Effector CD4-positive, alpha-beta T cell (primary cell): ENCODE measurements at places on chromosomes 16 and 17.

- DNase-seq: no peak
Measured at GRCh38 chr17:78111727-78112517, 16.6 kb downstream of the TMC6 start.

GRCh38 chr17:78400581-78401240 lies 22.3 kb downstream of the PGS1 start:
- DNase-seq: no peak

- DNase-seq: no peak
Measured at GRCh38 chr16:47026947-47027346, 53.5 kb upstream of the DNAJA2 start.

GRCh38 chr17:2002767-2003329 lies 22.3 kb downstream of the RTN4RL1 start:
- no peak for DNase-seq

DNA sequence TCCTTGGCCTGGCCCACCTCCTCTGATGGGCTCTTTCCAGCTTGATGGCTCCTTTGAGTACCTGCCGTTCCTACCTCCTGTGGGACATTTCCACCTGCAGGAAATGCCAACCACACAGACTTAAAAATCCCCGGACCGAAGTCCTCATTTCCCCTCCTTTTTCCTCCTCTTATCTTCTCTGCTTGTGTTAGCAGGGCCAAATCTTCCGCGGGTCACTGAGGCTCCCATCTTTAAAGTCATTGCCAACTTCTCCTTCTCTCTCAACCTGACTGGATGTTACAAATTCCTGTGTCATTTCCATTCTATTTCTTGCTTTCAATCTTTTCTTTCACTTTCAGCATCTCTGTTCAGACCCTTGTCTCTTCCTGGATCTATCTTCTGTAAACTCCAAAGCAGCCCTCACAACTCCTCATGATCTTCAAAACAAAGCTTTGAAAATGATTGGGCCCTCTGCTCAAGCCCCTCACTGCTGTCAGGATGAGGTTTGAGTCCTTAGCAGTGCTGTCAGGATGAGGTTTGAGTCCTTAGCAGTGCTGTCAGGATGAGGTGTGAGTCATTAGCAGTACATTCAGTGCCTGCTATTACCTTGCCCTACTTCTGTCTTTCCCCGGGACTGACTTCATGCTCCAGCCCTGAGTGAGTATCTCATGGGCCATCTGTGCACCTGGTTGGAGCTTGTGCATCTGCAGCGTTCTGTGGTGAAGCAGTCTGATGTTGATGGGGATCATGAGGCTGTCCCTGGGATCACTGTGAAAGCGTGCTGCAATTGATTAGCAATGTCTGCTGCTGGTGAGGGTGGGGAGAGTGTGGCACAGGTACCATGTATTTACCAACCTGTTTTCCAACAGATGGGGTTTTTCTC lies 100.1 kb downstream of the IRF8 start:
- no peak for DNase-seq

DNA sequence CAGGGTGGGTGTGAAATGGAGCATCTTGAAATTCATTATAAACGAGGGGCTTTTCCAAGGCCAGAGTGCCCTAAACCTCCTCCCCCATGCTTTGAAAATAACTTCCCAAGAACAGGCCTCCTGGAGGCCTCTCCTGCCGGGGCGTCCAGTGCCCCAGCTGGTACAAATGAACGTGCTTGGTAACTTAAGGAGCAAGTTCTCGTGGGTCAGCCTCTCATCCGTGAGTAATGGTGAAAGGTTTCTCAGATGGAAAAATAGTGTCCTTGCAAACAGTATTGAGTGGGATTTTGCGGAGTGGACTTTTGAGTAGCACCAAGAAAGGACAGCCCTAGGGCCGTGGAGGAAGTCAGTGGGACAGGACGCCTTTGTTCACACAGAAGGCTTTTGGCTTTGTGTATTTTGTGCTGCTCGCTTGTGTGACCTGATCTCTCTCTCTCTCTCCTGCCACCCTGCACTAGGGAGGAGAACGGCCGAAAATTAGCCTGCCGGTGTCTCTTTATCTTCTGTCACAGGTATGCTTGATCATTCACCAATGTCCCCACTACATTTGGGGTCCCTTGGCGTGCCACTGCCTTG lies 34.6 kb downstream of the CLEC16A start:
- DNase-seq: no peak

- DNase-seq: peak; percentile 46
Measured at GRCh38 chr17:67390646-67391361, 13.7 kb downstream of the PITPNC1 start.

- no peak for DNase-seq
Measured at GRCh38 chr17:74769856-74770497, 6.2 kb downstream of the NAT9 start.

GRCh38 chr16:78246559-78246958 lies 147.1 kb downstream of the WWOX start:
- DNase-seq: no peak

GRCh38 chr17:21419299-21420239 lies 43.4 kb downstream of the KCNJ12 start:
- DNase-seq: peak; percentile 34

DNA sequence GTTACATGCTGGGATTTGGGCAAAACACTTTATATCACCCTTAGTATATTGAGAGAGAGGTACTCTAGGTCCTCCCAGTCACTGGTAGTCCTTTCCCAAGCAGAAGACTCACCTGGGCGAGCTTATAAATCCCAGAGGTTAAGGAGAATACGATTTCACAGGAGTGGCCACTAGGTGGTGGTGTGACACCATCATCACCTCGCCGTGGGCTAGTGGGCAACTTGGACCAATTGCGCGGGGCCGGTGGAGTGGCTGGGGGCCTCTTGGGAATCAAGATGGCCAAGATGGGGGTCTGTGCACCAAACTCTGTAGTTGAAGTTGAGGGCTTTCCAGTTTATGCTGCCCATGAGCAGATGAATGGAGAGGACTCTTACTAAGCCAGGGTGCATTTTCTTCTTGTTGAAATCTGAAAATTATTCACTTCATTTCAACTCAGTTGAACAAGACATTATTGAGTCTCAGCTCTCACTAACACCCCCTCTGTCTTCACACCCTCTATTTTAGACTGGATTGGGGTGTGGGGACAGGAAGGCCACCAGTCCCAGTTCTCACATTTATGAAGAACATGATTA lies 38.2 kb upstream of the PIRT start:
- no peak for DNase-seq

GRCh38 chr17:35341411-35341992 lies 31.9 kb downstream of the SLFN11 start:
- no peak for DNase-seq

DNA sequence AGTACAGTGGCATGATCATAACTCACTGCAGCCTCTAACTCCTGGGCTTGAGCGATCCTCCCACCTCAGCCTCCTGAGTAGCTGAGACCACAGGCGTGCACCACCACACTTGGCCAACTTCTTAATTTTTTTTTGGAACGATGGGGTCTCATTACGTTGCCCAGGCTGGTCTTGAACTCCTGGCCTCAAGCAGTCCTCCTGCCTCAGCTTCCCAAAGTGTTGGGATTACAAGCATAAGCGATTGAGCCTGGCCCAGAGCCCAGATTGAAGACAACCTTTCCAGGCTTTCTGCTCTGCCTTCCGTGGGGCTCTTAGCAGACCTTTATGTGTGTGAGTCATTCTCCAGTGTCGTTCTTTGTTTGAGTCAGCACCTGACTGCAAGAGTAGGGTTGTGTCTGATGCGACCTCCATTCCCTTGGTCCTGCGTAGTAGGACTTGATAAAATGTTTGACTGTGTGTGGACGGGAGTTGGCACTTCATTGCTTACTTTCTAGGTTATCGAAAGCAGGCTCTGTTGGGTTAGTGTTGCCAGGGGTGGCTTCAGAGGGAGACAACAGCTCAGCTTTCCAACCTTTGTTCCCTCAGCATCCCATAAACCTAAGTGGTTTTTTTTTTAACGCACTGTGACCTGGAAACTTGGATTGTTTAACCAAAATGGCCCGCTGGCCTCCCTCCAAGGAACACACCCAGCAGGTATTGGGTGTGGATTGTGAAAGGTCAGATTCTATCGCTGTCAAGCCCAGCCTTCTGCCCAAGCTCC lies 26.4 kb downstream of the EEF2K start:
- no peak for DNase-seq

DNA sequence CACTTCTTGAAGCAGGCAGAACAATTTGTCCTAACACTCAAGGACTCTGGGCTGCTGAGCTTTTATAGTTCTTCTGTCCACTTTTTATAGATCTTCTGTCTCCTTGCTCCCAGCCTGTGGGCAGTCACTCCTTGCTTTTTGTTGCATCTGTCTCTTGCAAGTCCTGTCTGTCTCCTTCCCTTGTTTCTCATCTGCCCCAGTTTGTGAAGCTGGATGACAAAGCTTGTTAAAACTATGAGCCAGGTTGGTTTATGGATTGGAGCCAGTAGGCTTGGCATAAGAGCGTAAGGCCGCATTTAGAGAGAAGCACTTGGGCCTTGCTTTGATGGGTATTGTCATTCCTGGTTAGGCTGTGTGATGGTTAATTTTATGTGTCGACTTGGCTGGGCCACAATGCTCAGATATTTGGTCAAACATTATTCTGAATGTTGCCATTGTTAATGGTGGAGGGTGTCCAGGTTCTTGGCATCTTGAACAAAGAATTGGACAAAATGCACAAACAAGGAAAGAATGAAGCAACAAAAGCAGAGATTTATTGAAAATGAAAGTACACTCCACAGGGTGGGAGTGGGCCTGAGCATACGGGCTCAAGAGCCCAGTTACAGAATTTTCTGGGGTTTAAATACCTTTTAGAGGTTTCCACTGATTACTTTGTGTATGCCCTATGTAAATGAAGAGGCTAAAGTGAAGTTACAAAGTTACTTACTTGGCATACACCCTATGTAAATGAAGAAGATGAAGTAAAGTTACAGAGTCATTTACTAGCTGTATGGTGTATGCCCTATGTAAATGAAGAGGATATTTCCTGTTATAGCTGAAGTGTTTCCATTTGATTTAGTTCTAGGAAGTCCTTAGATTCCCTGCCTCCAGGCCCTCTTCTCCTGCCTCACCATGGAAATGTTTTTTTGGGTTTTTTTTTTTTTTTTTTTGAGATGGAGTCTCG lies 8.0 kb upstream of the CPPED1 start:
- DNase-seq: no peak

- no peak for DNase-seq
Measured at GRCh38 chr16:84537491-84538151, 33.2 kb upstream of the MEAK7 start.

DNA sequence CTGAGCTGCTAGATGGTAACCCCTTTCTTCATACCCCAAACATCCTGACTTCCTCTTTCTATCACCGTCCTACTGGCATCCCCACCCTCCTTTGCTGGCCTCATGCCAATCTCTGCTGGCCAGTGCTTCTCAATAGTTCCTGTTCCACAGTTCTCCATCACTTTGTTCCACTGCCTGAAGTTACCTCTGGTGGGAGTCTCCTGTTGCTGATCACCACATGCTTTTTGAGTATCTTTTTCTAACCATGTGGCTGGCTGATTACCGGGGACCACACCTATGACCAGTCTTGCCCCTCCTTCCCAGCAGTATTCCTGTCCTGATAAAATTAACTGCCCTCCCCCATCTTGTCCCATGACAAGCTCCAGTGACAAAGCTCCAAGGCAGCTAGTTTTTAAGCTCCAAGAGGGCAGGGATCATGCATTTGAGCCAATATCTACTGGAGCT lies 380.4 kb upstream of the CCL2 start:
- no peak for DNase-seq

- peak; percentile 16 for DNase-seq
Measured at GRCh38 chr17:80743181-80743771, 198.6 kb downstream of the RPTOR start.

- no peak for DNase-seq
Measured at GRCh38 chr17:76004750-76005262, 4.2 kb downstream of the CDK3 start.

GRCh38 chr16:11194913-11195312 lies 61.1 kb downstream of the SOCS1 start:
- DNase-seq: no peak

DNA sequence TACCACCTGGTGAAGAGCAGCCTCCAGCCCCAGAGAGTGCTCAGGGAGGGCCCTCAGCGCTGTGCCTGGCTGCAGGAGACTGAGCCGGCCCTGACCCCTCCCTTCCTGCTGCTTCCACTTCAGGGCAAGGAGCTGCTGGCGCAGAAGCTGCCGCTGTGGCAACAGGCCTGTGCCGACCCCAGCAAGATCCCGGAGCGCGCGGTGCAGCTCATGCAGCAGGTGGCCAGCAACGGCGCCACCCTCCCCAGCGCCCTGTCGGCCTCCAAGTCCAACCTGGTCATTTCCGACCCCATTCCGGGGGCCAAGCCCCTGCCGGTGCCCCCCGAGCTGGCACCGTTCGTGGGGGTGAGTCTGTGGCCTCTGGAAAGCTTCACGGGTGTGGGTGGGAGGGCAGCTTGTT lies 61.9 kb upstream of the PVALEF start:
- no peak for DNase-seq

DNA sequence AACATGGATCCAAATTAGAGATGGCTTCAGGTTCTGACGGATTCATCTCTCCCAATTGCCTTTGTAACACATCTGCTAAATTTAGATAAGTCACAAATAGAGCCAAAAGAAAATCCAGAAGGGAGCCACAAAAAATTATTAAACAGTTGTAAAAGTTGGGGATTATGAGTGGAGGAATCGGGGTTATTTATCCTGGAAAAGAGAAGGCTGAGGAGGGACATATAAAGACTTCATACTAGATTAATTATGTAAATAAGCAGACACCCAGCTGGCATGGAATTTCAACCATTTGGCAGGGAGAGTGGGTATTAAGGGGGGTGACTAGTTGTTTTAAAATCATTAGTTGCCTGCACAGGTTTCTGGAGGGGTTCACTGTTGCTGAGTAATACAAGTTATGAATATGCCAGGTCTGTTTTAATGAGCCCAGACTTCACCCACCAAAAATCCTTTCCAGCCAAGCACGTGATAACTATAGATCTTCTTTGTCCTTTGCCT lies 89.6 kb downstream of the CDH13 start:
- DNase-seq: no peak

DNA sequence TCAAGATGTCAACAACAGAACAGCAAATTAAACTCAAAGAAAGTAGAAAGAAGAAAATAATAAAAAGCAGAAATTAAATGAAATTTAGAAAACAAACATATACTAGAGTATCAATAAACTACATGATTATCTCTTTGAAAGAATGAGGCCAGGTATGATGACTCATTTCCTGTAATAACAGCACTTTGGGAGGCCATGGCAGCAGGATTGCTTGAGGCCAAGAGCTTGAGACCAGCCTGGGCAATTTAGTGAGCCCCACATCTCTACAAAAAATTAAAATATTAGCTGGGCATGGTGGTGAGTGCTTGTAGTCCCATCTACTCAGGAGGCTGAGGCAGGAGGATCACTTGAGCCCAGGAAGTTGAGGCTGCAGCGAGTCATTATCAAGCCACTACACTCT lies 232.5 kb downstream of the RAB11FIP4 start:
- DNase-seq: no peak
